Activated CD4-positive, alpha-beta T cell treated with anti-CD3 and anti-CD28 coated beads, Interleukin-2, amount 50 U/mL, for 4 hours (primary cell): ENCODE measurements at places on chromosomes 11 and 22.

DNA sequence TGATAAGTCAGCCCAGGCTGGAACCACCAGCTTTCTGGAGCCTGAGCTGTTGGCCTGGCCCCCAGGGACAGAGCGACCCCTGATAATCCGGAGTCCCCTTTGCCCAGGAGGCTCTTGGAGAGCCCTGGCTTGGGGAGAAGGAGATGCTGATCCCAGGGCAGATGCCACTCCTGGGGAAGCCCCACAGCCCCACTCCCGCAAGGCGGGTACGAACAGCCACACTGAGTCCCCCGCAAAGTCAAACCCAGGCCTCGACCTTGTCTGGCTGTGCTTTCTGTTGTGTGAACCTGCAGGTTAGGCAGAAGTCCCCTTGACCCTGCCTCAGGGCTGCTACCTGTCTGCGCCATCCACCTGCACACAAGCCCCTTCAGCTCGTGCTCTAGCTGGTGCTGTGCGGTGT is 108.0 kb downstream of the KCNQ1OT1 start:
- DNase-seq: no peak

- DNase-seq: no peak
Measured at GRCh38 chr22:37633625-37634416, 5.6 kb upstream of the SH3BP1 start.

GRCh38 chr11:89922195-89922660 is at the start of gene TRIM49D1:
Gene TRIM49D1, minus strand, starts transcription at chr11:89922245. Its CDS starts 4,535 bp downstream, at chr11:89917710.
- no peak for DNase-seq

GRCh38 chr11:74357449-74357848 is 40.8 kb downstream of the PGM2L1 start:
- DNase-seq: no peak

- DNase-seq: no peak
Measured at GRCh38 chr11:114564831-114565230, 5.2 kb upstream of the NXPE1 start.

DNA sequence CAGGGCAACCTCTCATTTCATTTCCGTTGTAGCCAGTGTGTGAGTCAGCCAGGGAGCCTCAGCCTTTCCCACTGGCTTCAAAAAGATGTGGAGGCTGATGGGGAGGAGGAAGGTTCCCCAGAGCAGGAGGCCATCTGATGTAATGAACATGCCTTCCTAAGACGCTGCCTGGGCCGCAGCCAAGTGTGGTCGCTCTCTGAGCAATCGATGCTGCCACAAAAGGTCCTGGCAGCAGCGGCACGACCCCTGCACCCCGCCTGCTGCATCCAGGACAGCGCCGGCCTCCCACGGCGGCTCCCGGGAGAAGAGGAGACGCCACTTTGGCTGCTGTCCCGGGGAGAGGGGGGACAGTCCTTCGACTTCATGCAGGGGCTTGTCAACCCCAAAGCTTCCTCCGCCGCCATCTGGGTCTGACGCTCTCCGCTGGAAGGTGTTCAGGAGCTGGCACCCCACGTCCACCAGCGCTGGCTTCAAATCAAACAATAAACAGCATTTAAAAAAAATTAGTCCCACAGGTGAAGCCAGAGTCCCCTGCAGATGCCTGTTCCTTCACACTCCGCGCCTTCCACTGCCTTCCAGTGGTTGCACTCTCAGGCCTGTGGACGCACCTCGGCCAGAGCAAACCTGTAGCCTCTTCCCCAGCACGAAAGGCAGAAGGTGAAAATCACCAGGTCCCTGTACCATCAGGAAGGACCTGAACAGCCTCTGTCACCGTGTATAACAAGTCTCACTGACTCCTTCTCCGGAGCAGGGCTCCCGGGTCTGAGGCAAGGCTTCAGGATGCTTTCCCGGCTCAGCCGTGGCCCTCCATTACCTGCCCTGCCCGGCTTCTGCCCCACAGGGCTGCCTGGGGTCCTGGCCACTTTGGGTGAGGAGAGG is 930.7 kb downstream of the BRD1 start:
- no peak for DNase-seq

DNA sequence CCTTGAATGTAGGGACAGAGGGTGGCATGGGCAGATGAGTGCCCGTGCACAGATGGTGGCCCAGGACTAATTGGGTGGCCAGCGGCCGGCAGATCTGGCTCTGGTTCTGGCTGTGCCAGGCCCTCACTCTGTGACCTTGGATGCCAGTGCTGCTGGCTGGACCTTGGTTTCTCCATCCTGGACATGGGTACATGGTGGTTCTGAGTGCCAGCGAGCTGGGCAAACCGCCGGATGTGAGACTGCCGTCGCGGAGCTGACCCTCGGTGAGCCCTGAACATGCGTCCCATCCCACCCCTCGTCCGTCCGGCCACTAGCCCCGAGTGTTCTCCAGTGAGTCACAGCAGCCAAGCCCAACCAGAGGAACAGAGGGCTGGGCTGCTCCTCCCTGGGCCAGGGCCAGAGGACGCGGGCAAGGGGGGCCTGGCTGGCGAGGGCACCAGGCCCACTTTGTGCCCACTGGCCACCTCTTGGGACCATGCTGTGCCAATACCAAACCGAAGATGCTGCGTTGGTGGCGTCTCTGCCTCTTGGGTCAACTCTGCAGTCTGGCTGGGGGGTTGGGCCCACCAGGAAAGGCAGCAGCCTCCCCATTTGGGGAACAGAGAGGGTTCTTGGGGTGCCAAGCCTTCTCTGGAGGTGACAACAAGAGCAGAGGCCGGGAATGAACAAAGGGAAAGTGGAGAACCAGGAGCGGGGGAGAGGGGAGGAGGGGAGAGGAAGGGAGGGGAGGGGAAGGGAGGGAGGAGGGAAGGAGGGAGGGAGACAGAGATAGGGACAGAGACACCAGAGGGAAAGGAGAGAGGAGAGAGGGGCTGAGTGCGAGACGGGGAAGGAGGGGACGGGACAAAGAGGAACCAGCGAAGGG is 10.7 kb downstream of the LSP1 start:
- no peak for DNase-seq

- no peak for DNase-seq
Measured at GRCh38 chr22:26573026-26573662, 16.8 kb downstream of the TPST2 start.
